ENCODE measurements at places on chromosomes 7 and 10.

GRCh38 chr7:111437736-111438135, 124.6 kb downstream of the IMMP2L start:
- DNase-seq = no peak

GRCh38 chr10:60351191-60351853, 38.4 kb downstream of the ANK3 start:
- no peak for DNase-seq

GRCh38 chr7:142181966-142182365, 70.4 kb downstream of the MGAM2 start:
- DNase-seq = no peak

GRCh38 chr10:46556515-46557318, at the start of gene GPRIN2:
Gene GPRIN2, minus strand, starts transcription at chr10:46556658. Its CDS starts 5,922 bp downstream, at chr10:46550736.
- no peak for DNase-seq

- DNase-seq = no peak
These were observed 985.6 kb upstream of the GHITM start for GRCh38 chr10:83153714-83154113.

DNA sequence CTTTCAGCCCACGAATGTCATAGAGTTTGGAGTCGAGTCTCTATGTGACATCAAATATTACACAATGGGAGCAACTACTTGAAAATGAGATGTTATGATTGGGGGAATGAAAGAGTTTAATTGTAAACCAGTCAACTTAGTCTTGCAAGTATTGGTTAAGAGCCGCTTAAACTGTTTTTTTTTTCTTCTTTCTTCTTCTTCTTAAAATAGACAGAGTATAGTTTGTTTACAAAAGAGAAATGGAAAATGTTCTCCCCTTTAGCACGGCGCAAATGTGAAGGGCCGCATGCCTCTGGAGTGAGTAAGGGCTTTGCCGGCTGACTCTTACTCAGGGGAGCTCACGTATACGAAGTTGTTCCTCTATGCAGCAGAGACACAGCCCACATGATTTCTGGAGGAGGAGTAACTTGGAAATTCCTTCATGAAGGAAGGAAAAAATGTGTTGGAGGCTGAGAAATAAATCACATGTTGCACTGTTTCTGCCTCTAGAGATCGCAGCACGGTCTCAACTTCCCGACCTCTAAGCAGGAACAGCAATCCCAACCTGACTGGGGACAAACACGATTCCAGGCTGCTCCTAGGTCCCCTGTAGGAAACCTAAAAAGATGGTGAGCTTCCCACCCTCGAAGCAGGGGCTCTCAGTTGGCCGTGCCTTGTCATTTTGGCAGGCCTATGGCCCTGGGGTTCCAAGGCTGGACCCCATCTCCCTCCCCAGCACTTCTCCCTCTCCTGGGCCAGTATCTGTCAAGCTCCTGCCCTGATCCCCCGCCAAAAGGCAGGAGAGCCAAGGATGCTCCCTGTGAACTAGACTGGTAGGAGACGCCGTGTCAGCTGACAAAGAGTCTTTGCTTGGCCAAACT, 44.8 kb downstream of the MYOF start:
- no peak for DNase-seq

DNA sequence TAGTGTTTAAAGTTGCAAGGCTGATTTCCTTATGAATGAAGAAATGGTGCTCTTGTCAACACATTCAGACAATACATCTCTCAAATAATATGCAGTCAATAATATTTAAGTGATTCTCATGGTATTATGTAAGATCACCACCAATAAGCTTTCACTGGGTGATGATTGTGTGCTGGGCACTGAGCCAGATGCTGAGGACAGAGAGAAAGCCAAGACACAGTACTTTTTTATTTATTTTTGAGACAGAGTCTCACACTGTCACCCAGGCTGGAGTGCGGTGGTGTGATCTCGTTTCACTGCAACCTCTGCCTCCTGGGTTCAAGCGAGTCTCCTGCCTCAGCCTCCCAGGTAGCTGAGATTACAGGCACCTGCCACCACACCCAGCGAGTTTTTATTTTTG, 130.6 kb upstream of the LSM8 start:
- DNase-seq = no peak

DNA sequence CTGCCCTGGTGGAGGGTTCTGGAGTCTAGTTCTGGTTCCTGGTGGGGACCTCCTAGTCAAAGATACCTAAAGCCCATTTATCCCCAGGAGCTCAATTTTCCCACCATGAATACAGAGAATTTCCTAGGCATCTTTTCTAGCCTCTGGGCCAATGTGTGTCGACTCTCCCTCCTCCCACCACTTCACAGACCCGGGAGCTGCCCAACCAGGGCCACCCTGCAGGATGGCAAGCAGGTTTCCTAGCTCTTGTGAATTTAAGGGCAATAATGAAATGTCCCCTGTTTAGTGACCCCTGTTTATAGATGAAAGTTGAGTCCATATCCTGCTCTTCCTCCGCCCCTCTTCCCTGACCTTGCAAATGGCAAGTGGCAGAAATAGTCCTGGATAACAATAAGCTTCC, 9.4 kb downstream of the DLX5 start:
- DNase-seq = no peak

All from stimulated activated CD4-positive, alpha-beta T cell treated with anti-CD3 and anti-CD28 coated beads, Interleukin-2, amount 100 ng/mL, for 48 hours (primary cell).